ENCODE measurements at places on chromosomes 7 and 10. TPM values are rescaled to one million over a fixed set of nuclear protein-coding genes. Genes with fewer than 3 reads are reported as not detected.

DNA sequence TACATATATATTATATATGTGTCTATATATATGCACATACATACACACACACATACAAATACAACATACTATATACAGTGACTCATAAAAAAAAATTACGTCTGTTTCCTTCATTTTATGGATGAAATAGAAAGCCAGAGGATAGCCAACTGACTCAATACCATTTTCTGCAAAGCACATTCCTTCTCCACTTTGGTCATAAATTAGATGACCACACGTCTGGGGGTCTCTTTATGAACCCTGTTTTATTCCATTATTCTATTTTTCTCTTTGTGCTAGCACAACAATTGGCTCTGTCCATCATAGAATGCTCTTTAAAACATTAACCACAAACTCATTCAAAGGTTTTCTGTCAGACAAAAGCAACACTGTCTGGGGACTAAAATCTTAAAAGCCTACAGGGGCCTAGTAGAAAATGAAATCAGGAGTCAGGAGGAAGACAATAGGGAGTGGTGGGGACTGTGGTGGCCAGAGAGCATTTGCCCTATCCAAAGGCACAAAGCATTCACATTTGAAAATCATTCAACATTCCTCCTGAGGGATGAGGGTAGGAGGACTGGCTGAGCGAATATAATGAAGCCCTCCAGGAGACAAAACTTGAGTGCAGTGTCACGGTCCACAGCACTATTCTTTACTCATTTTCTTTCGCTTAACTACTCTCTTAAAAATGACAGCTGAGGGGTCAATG, 4.3 kb downstream of the CUBN start:
- no peak for DNase-seq

GRCh38 chr10:62252051-62252450, 16.6 kb downstream of the RTKN2 start:
- DNase-seq: no peak

The TEX36 gene
- polyA plus RNA-seq: 0.35 TPM

The CYP2C19 gene
- polyA plus RNA-seq: not detected
